Caudate nucleus (tissue), 63 donors: ENCODE measurements at places on chromosomes 7 and 10.
A peak's percentile ranks its signal among the peaks of the same experiment; 100 is the strongest.

DNA sequence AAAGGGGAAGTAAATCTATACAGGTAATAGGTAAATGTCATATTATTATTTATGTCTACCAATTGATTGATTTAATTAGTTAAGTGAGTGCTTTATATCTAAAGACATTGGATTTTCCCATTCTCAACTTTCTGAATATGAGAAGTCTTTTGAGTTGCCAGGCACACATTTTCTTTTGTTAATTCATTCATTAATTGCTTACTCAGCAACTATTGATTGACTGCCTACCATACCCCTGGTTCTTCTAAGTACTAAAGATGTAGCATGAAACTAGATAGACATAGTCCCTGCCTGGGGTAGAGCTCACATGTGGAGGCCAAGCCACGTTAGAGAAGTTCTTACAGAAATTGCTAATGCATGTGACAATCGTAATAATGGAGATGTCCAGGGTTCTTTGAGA lies 253.1 kb upstream of the LYZL1 start:
- no peak for DNase-seq

- no peak for DNase-seq
These were observed 174.6 kb upstream of the TARP start for GRCh38 chr7:38448054-38448453.

DNA sequence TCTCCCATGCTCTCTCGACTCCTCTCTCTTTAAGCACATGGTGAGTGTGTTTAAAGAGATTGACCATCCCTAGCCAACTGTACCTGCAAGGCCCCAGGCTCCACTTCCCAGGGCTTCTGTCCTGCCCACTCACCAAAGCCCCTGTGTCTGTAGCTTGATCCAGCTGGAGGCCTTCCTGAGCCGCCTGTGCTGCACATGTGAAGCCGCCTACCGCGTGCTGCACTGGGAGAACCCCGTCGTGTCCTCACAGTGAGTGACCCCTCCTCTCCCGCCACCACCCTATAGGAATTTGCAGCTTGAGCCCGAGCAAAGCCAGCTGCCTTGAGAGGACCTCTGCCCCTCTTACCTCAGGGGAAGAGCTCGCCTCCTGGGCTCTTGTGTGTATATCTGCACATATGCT lies 11.2 kb downstream of the ZFYVE27 start:
- DNase-seq, result no peak

GRCh38 chr10:102914781-102915180 lies 3.3 kb upstream of the CNNM2 start:
- DNase-seq, result no peak

DNA sequence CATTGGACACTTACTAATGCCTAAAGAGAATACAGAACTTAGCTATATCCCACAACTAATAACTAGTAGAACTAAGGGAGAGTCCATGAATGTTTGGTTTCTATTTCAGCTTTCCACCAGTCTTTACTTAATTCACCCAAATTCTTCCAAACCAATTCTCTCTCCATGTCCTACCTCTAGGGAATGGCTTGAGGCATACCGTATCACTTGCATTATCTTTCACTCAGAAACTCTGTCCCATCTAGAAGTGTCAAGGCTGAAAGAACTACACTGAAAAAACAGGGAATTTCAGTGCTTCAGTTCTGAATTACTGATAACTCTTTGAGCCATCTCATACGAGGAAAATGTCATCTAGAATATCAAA lies 758 bp downstream of the TMEM168 start:
- DNase-seq, result no peak

- DNase-seq, result no peak
These were observed 590.6 kb upstream of the C7orf33 start for GRCh38 chr7:147999962-148000361.

- DNase-seq, result no peak
These were observed 172.3 kb downstream of the C1GALT1 start for GRCh38 chr7:7354674-7355073.

DNA sequence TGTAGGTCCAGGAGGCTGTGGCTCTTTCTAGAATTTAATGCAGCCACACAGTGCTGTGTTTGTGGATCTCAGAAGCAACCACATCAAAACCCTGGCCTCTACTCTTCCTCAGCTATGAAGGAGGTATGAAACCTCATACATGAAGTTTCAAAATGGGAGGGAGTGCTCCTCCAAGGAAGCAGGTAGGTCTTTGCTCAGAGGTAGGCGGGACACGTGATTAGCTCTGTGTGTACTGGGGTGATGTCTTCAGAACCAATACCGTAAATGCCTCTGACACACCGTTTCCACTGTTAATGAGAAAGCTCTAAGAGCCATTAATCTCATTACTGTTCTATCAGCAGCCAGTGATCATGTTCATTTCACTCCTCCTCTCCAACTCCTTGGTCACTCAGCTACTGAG lies 126.1 kb downstream of the PLXNA4 start:
- no peak for DNase-seq

GRCh38 chr7:101333912-101334311 lies 12.3 kb upstream of the IFT22 start:
- no peak for DNase-seq

DNA sequence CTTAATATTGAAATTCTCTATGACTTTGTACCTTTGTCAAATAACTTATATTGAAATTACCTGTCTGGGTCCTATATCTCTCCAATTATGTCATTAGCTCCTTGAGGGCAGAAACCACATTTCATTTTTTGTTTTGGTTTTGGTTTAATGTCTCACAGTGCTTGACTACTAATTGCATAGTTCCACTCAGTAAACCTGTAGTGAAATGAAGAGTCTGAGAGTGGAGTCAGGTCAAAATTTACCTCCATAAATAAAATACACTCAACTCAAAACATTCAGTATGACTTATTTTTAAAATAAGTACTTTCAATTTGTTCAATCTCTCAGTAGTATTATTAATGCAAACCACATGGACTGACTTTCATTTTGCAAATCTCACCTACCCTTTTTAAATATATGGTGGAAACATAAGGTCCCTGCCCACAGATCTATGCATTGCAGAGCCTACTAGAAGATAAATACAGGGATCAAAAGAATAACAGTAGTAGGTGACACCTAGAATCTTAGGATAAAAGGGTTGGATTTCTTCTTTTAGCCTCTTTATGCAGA lies 32.5 kb downstream of the PDE1C start:
- DNase-seq, result no peak

DNA sequence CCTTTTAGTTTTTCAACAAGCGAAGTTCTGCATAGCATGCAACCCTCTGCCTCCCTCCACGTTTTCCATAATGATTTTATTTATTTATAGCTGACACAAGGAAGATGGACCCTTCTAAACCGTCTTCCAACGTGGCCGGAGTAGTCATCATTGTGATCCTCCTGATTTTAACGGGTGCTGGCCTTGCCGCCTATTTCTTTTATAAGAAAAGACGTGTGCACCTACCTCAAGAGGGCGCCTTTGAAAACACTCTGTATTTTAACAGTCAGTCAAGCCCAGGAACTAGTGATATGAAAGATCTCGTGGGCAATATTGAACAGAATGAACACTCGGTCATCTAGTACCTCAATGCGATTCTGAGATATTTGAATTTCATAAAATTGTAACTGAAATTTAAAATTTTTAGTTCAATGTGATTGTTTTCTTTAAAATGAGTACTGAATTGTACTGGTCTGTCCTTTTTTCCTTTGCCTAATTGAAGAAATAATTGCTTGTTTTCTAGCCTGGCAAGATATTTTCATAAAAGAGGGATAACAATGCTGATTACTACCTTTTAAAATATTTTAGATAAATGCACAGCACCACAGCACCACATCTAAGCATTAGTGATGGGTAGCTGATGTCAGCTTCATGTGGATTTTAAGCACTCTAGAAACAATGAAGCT lies 41.5 kb upstream of the SLC39A12 start:
- DNase-seq, result no peak

DNA sequence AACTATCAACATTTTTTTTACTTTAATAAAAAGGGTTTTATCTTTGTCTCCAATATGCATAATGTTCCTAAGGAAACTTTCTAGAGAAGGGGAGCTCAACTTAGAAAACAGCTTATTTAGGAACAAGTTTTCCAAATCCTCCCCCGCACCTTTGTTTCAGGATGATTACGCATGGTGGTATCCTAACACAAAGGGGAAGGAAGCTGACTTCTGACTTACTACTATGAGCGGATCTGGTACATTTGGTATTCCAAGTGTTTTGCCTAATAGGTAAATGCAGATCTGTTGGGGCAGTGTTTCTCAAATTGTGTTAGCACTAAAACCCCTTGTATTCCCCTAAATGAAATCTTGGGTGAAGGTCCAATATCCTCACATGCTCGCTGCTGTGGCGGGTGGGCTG lies 229.3 kb upstream of the KLF14 start:
- no peak for DNase-seq

DNA sequence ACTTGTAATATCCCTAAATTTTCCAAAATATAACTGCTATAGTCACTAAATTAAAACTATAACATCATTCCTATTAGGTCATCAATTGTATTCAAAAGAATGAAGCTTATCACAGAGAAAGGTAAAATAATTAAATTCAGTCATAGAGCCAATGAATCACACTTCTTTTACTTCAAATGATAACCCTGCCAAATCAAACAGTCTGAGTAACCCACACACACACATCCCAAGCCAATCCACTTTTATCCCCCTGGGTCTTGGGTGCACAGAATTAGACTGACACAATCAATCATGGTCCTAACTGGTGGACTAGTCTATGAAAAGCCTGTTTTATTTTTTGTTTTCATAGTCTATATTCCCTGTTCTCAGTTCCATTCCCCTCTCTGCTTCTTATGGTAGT lies 25.6 kb downstream of the CTNNA3 start:
- no peak for DNase-seq

GRCh38 chr10:132606536-132607316 lies 69.1 kb downstream of the INPP5A start:
- DNase-seq, result peak; percentile 22

GRCh38 chr7:85184599-85185423 lies 2.0 kb downstream of the SEMA3D start:
- no peak for DNase-seq

DNA sequence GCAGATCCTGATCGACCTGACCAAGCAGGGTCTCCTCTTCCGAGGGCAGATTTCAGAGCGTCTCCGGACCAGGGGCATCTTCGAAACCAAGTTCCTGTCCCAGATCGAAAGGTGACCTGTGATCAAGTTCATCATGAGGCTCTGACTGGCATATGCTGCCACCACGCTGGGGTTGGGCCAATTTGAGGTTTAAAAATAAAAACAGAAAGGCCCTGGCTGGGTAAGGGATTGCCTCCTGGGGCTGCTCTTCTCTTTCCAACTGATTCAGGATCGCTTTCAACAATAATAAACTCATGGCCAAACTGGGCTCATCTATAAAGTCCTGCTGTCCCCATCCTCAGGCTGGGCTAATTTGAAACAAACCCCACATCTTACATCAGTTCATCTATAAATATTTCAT lies 17.1 kb upstream of the HK1 start:
- no peak for DNase-seq

DNA sequence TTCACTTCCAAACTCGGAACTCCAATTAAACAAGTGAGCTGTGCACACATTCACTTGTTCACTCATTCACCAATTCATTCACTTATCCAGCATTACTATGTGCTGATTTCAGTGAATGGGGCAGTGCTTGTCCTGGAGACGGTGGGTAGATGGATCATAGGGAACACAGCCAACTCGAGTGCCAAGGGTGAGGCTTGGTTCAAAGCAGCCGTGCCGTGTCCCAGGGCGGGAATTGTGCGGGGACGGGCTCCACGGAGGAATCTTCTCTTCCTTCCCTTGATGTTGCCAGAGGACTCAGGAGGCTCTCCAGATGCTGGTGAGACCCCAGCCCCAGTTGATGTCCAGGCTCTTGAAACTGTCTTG lies 2.9 kb downstream of the SH2D4B start:
- no peak for DNase-seq

- no peak for DNase-seq
These were observed 31.5 kb downstream of the EPC1 start for GRCh38 chr10:32315424-32315823.

DNA sequence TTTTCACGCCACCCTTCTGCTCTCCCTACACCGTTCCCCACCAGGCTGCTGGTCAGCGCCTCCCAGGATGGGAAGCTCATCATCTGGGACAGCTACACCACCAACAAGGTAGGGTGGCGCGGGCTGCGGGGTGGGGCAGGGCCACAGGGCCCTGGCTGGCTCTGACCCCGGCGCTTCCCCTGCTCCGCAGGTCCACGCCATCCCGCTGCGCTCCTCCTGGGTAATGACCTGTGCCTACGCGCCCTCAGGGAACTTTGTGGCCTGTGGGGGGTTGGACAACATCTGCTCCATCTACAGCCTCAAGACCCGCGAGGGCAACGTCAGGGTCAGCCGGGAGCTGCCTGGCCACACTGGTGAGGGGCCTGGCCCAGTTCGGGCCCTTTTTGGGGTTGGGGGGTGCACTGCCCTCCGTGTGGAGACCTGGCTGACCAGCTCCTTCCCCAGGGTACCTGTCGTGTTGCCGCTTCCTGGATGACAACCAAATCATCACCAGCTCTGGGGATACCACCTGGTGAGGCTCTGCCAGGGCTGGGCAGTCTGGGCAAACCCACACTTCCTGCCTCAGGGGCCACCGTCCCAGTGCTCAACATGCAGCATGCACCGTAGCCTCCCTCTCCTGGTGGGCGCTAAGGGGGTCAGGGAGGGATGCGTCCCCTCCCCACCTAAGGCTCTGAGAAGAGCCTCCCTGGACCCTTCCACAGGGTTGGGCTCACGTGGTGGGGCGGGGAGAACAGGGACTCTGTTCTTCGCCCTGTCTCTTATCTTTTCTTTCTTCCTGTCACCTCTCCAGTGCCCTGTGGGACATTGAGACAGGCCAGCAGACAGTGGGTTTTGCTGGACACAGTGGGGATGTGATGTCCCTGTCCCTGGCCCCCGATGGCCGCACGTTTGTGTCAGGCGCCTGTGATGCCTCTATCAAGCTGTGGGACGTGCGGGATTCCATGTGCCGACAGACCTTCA lies 4.0 kb downstream of the GNB2 start:
- DNase-seq, result no peak

DNA sequence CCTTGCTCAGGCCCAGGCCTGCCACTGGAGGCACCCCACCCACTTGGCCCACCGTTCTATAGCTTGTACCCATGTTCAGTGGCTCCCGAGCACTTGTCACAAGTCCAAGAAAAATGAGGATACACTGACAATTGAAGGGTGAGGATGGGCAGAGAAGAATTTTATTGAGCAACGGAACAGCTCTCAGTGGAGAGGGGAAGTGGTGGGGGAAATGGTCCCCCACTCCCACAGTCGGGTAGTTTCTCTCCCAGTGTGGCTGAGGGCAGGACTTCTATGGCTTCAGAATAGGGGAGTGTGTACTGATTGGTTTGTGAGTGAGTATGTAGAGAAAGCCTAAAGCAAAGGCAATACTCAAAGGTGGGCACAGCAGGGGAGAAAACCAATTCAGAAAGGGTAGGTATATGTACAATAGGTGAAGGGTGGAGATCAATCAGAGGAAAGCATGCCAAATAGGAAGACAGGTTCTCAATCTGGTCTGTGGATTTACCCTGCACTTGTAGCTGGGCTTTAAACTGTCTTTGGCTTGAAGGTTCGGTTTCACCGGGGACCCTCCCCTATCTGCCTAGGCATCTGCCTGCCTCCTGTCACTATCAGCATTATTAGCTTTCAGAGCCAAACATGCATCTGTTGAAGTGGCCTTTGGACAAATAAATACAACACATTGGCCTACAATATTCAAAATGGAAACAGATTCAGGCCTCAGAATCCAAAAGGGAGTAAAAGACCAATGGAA lies 8.9 kb upstream of the TSPAN13 start:
- no peak for DNase-seq
